CD8-positive, alpha-beta memory T cell (primary cell): ENCODE measurements at places on chromosomes 12 and 14. TPM values are rescaled to one million over a fixed set of nuclear protein-coding genes. Genes with fewer than 3 reads are reported as not detected.

CCDC177 gene
- not detected for total RNA-seq

FSCB gene
- not detected for total RNA-seq

LRP10 gene
- total RNA-seq, result 33.4 TPM

KRT6C gene
- total RNA-seq, result not detected

JKAMP gene
- 22.3 TPM for total RNA-seq

RTL1 gene
- total RNA-seq, result not detected

TSPAN11 gene
- total RNA-seq, result not detected

SLC8A3 gene
- total RNA-seq, result not detected

GRCh38 chr12:227286-227915 is 13.4 kb upstream of the SLC6A12 start:
- H3K36me3 ChIP-seq, result no peaks in the 10 kb centered on the region
- no peaks in the 10 kb centered on the region for H3K4me1 ChIP-seq
- no peak overlapping the region for H3K4me3 ChIP-seq
- H3K27me3 ChIP-seq, result no peaks in the 10 kb centered on the region

DNA sequence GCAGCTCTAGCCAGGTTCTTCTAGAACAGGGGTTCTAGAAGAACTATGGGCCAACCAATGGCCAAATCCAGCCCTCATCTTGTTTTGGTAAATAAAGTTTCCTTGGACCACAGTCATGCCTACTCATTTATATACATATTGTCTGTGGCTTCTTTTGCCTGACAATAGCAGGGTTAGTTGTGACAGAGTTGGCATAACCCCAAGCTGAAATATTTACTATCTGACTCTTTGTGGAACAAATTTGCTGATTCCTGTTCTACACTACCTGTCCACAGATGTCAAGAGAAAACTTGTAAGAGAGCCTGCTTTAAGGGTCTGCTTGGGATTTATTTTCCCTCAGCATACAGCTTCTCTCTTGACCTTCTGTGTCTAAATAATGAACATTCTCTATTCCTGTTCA is 289.0 kb downstream of the KSR2 start:
- no peak overlapping the region for H3K4me3 ChIP-seq
- DNase-seq, result no peak
- H3K36me3 ChIP-seq, result no peaks in the 10 kb centered on the region
- no peaks in the 10 kb centered on the region for H3K27me3 ChIP-seq

- H3K27ac ChIP-seq, result no peak overlapping the region
- H3K36me3 ChIP-seq, result no peaks in the 10 kb centered on the region
- no peak for DNase-seq
- H3K4me3 ChIP-seq, result no peak overlapping the region
- no peaks in the 10 kb centered on the region for H3K27me3 ChIP-seq
These were observed 133.2 kb upstream of the NOVA1 start for GRCh38 chr14:26730929-26731618.

- no peak overlapping the region for H3K4me3 ChIP-seq
- no peak for DNase-seq
- H3K27me3 ChIP-seq, result no peaks in the 10 kb centered on the region
- peaks cover 17% of the 10 kb centered on the region for H3K4me1 ChIP-seq
- H3K36me3 ChIP-seq, result no peaks in the 10 kb centered on the region
- no peak overlapping the region for H3K27ac ChIP-seq
These were observed 389.4 kb downstream of the ZFP36L1 start for GRCh38 chr14:68403191-68404145.

DNA sequence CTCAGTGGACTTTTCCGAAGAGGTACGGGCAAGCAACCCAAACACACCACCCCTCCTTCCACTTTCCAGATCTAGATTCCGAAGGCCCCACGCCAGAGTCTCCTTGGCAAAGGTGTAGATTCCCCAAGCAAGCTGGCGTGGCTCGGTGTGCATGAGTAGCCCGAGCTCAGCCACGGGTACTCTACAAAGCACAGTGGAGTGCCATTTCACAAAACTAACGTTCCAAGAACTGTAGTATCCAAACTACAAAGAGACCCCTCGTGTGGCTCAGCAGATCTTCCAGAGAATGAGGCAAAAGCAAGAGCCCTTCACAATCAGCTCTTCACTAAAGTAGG is 72.1 kb downstream of the FOXN3 start:
- no peak overlapping the region for H3K27ac ChIP-seq
- H3K36me3 ChIP-seq, result no peaks in the 10 kb centered on the region
- H3K27me3 ChIP-seq, result no peaks in the 10 kb centered on the region
- no peaks in the 10 kb centered on the region for H3K4me1 ChIP-seq
- DNase-seq, result no peak
- H3K4me3 ChIP-seq, result no peak overlapping the region

DNA sequence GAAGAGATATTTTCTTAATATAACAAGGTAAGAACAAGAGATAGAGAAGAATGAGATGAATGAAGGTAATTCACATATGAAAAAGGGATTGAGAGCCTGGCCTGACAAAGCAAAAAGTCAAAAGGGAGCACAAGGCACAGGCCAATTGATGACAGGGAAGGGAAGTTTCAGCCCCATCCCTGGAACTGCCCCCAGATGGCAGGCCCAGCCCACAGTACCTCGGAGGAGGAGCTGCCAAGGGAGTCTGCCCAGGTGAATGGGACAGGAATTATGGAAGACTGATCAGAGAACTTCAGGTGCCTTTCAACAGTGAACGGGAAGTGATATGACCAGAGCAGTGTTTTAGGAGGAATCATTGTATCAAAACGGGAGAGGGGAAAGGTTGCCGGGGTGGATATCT is 15.7 kb downstream of the SNRPF start:
- no peak for DNase-seq
- H3K27me3 ChIP-seq, result no peaks in the 10 kb centered on the region
- no peaks in the 10 kb centered on the region for H3K36me3 ChIP-seq
- H3K4me3 ChIP-seq, result no peak overlapping the region

DNA sequence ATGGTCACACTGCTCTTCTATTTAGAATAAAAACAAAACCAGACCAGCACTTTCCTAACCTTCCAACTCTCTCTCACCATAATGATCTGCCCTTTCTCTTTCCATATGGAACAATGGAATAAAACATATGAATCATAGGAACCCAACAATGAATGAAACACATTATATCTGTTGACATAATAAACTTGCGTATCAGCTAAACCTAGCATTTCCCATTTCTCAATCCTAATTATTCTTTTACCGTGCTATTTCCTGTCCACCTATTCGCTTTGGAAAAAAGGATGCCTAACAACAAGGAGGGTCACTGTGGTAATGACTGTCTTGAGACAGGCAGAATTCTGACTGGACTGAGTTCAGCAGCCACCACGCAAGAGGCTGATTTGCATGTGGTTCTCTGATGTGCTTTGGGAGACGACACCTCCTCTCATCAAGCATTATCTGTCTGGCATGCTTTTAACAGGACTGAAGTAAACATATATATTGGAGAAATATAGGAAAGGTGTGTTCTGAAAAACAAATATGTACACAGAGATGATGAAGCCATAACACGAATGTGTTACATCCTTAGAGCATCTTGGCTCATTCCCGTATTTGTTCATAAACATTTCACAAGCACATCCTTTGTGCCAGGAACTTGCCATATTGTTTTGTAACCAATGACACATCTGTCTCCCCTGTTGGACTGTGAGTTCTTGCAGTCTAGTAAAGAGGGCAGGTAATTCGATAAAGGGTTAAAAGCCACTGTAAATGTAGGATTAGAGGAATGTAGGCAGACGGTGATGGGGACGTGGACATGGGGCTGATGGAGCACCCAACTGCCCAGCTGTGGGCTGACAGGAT is 87.7 kb downstream of the PTPRB start:
- no peaks in the 10 kb centered on the region for H3K4me1 ChIP-seq
- H3K4me3 ChIP-seq, result no peak overlapping the region
- H3K27ac ChIP-seq, result no peak overlapping the region
- no peaks in the 10 kb centered on the region for H3K27me3 ChIP-seq
- DNase-seq, result no peak
- H3K36me3 ChIP-seq, result no peaks in the 10 kb centered on the region

DNA sequence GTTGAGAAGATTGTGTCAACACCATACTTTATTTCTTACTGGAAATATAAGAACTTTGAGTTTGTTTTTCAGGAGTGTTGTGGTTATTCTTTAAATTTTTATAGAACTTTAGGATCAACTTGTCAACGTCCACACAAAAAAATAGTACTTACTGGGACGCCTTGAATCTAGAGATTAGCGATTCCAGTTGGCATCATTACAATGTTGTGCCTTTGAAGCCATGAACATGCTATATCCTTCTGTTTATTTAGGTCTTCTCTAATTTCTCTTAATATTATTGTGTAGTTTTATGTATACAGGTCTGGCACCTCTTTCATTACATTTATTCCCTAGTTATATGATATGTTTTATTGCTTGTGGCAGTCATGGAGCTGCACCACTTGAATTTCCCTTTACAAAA is 320.8 kb upstream of the CCDC196 start:
- H3K4me1 ChIP-seq, result no peaks in the 10 kb centered on the region
- no peaks in the 10 kb centered on the region for H3K36me3 ChIP-seq
- no peak for DNase-seq
- no peak overlapping the region for H3K27ac ChIP-seq
- H3K27me3 ChIP-seq, result no peaks in the 10 kb centered on the region

GRCh38 chr14:73489481-73490175 is 1.1 kb upstream of the RIOX1 start:
- H3K27me3 ChIP-seq, result no peaks in the 10 kb centered on the region
- no peaks in the 10 kb centered on the region for H3K36me3 ChIP-seq
- DNase-seq, result no peak
- no peak overlapping the region for H3K27ac ChIP-seq
- H3K4me1 ChIP-seq, result peaks cover 31% of the 10 kb centered on the region
- H3K4me3 ChIP-seq, result no peak overlapping the region

DNA sequence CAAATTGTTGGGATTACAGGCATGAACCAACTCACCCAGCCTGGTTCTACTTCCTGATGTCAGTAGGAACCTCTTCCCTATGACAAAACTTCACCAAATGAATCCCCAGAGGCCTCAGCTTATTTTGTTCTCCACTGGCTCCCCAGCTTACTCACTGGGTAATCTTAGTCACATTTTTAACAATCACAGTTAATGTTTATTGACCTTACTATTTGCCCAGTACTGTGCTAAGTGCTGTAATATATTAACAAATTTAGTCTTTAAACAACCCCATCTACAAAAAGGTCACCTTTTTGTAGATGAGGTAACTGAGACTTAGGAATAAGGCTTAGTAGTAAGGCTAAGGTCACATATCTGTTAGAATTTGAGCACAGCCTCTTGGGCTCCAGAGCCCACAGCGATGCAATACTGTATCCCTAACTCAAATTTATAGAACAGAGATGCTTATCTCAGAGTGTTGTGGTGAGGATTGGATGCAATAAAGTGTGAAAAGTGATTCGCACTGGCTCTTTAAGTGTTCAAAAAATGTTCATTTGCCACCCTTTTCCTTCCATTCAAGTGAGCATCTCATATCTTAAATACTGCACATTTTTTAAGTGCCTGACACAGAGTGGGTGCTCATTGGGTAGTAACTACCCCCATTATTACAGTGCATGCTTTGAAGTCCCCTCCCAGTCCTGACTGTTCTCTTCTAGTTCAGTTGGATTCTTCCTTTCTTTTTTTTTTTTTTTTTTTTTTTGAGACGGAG is 146.4 kb upstream of the ARHGAP5 start:
- H3K4me3 ChIP-seq, result no peak overlapping the region
- no peaks in the 10 kb centered on the region for H3K36me3 ChIP-seq
- no peak overlapping the region for H3K27ac ChIP-seq
- H3K27me3 ChIP-seq, result no peaks in the 10 kb centered on the region
